ENCODE measurements at places on chromosomes 12 and 14.

DNA sequence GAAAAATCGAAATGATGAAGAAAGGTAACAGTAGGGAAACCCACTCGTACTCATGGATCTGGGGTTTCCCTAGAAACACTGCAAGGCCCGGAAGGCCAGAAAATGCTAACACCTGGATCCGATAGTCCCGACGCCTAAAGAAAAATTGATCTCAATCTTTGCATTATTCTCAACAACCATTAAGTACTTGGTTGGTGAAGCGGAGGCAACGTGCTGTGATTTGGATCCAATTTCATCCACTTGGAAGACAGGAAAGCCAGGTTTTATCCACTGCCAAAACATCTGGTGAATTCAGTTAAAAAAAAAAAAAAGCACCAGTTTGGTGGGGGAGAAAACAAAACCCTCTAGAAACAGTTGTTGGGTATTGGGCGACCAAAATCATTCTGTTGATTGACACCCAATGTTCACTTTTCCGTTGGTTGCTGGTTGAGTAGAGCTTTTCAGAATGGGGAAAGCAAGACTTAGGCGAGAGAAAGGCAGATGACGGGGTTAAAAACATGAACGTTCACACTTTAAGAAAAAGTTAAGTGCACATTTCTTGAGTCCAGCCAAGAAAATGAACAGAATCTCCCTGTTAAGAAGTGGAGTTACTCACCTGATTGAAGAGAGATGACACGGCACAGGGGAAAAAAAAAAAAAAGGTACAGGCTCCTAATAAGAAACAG is 41.9 kb upstream of the MED13L start:
- DNase-seq, result no peak

GRCh38 chr14:34013721-34014060 is 62.8 kb upstream of the EGLN3 start:
- no peak for DNase-seq

DNA sequence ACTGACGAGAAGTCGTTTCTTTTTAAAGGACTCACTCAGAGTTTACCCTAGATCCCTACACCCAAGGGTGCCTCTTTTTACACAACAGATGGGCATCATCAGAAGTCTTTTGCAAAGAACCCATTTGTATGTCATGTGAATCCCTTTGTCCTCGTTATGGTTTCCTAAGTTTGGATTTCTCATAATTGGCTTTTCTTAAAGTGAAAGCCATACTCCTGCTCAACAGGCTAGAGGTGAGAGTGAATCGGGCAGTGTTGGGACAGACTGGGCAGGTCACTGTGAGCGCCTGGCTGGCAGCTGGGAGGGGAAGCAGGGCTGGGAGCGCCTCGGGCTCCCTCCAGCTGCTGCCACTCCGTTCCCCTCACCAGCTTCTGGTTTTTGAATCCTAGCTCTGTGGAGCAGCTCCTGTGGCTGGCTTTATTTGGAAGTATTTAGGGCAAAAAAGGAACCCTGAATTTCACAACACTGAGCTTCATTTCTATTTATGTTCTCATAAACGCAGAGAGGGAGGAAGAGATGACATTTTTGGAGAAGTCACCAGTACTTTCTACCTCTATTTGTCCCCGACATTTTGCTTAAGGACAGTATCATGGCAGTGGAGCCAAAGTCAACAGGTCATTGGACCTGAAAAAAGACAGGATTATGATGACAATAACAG is 63.8 kb upstream of the ACTN1 start:
- no peak for DNase-seq

DNA sequence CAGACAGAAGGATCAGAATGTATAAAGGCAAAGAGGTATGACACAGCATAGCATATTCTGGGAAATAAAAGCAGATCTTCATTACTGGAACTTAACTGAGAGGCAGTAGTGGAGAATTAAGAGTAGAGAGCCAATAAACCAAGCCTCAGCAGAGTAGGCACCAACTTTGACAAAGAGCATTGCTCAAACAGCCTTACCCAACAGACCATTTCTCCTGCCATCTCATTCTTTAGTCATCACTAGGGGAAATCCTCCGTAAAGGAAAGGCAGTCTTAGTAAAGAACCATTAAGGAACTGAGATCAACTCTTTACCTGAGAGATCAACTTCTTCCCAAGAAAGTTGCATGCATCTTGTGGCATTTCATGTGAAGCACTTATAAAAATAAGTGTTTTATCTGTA is 36.6 kb downstream of the SENP1 start:
- DNase-seq, result no peak

GRCh38 chr14:68376067-68376779 is 416.6 kb downstream of the ZFP36L1 start:
- DNase-seq, result no peak

DNA sequence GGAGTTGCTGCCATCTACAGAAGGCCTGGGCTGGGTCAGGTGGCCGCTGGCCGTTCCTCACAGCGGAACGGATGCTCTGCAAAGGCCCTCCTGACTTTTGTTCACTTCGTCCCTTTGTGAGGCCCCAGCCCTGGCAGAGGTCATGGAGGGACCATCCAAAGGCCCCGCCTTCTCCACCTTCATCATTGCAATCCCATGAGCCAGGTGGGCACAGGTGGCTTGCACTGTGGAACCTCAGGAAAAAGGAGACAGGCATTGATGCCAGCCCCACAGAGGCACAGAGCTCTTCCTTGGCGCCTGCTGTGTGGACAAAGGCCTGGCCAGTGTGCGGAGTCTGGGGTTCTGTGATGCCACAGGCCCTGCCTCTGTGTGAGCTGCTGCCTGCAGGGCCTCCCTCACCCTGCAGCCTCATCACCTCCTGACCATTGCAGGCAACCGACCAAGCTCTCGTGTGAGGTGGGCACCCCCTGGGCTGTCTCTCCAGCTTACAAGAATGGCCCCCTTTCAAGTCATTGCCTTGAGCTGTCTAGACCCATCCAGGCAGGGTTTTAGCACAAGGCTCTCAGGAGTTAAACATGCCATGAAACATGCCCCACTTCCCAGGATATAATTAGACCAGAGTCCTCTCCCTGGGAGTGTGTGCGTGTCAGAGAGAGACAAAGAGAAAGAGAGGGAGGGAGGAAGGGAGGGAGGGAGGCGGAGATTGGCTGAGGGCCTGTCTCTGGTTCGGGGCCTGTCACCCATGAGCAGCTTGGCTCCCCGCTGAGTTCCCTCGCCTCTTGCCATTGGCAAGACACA is 19.3 kb downstream of the NFKBIA start:
- no peak for DNase-seq

GRCh38 chr12:44863867-44864266 is 12.2 kb downstream of the NELL2 start:
- no peak for DNase-seq

DNA sequence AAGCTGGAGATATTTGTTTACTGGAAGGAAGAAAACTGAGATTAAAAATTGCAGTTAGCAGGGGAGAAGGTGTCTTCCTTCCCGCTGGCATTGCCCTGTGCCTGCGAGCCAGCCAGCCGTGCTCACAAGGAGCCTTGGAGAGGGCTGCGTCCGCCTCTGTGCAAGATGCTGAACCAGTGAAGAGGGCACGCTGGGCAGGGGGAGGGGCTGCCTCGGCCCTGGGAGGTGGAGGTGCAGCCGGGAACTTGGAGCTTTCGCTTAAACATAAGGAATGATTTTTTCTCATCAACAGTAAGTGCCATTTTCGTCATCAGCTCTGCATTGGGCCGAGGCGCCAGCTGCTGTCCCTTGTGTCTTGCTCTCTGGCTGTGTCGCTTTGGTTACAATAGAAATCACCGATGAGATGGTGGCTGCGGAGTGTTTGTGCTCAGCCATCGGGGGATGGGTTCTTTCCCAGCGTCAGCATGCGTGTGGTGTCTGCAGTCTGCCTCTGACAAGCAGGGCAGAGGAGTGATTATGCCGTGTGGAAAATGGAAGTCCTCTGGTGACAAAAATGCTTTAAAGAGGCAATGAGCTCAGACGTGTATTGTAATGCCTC is 97.3 kb downstream of the ESR2 start:
- peak; percentile 38 for DNase-seq

DNA sequence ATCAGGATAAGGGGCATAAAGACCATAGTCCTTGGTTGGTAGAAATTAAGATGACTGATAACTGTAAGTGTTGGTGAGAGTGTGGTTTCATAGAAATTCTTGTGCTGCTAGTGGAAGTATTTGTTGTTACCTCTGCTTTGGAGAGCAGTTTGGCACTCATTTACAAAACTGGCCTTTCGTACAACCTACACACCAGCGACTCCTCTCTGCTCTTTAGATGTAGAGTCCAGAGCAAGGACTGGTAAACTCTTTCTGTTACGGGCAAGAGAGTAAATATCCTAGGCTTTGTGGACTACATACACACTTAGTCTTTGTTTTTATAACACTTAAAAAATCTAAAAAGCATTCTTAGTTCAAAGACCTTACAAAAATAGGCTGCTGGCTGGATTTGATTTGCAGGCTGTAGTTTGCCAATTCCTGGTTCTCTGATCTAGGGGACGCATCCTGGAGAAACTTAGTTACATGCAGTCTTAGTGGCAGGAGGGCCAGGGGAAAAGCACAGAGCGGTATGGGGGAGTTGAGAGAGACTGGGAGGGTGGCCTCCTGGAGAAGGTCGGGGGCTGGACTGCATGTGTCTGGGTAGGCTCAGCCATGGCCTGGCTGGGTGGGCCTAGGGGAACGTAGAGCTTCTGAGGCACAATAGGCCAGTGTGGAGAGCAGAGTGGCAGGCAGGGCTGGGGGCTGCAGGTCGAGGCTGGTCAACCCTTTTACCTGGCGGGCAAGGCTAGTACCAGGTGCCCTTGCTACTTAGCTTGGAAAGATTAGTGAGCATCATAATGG is 55.3 kb upstream of the AMN start:
- no peak for DNase-seq

DNA sequence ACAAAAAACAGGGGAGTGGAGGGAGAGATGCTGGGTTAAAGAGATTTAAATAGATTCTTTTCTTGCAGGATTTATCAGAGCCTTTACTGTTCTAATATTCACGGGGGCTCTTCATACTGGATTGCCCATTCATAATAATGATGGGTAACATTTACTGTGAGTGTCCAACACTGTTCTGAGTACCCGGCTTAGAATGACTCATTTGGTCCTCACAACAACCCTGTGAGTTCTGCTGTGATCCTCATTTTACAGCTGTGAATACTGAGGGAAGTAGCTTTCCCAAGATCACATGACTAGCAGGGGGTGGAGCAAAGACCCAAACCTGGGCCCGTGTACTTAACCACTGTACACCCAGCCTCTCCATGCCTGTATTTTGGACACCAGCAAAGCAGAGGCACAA is 113.4 kb downstream of the NT5DC3 start:
- DNase-seq, result no peak

GRCh38 chr12:122079033-122079531 is 526 bp downstream of the MLXIP start:
- peak; percentile 26 for DNase-seq

GRCh38 chr12:52901715-52902541 is 2.9 kb downstream of the KRT8 start:
- DNase-seq, result no peak

DNA sequence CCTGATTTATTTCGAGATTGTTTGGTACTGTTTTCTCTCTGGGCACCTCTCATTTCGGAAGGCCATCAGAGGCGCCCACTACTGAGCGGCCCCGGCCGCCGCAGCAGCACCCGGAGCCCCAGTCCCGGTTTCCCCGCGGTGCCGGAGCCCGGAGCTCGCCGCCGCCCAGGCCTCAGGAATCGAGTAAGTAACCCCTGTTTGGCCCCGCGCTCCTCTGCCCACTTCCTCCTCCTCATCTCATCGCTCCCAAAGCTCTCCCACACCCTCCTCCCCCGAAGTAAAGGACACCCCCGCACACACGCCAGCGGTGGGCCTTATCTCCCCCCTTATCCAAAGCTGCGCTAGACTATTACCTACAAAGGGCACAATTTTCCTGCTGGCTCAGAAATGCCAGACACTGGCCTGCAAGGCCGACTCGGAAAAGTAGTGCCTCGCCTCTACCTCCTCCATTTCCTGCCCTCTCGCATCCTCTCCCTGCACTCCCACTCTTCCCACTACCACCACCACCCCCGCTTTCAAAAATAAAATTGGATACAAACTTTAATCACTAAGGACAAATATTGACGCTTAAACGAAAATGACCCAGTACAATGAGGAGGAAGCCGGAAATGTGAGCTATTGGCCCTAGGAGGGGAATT is 637 bp upstream of the FOXG1 start:
- peak; percentile 44 for DNase-seq

GRCh38 chr14:51024377-51024776 is 70.5 kb downstream of the TRIM9 start:
- DNase-seq, result no peak

GRCh38 chr14:89330236-89331002 is 86.6 kb downstream of the FOXN3 start:
- DNase-seq, result no peak

DNA sequence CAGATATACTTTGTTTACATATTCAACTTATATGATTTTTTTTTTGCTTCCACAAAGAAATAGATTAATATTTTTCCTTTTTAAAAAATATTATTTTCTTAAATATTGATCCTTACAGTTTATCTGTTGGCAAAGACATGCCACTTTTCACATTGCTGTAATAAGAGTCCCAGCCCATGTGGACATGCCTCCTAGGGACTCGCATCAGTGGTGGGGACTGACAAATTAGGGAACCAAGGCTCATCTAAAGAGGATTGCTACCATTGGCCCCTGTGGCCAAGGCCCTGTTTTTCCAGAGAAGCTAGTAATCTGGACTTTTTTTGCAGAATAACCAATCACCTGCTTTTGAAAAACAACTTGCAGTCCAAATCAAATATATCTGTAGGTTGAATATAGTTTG is 27.8 kb upstream of the BMAL2 start:
- DNase-seq, result no peak

DNA sequence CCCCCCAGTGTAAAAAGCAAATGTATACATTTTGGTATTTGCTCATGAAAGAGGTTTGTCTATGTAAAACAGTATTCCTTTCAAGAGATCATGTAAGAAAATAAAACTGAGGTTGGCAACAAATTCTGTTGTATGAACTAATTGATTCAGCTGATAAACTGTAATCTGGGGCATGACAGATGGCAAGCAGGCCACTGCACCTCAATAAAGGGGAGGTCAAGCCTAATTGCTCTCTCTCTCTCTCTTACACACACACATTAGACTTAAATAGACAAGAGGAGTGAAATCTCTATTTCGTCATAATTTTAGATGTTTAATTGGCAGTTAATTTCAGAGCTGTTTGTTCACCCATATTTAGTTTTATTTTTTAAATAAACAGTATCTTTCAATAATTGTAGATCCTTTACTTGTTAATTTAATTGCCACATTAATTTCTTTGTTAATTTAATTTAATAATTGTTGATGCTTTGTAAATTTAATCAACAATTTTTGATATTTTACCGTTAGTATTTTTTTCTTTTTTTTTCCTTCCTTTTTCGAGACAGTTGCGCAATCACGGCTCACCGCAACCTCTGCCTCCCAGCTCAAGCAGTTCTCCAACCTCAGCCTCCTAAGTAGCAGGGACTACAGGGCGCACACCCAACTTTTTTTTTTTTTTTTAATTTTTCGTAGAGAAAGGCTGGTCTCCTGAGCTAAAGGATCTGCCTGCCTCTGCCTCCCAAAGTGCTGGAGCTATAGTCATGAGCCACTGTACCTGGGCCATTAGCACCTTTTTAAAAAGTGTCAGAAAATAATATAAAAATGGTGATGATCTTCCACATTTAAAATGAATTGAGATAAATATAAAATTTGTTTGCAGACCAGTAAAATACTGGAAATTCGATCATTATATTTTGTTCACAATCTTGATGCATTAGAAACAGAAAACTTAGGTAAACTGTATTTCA is 577.7 kb downstream of the SLC16A7 start:
- DNase-seq, result no peak

- DNase-seq, result no peak
Observed at GRCh38 chr14:102835959-102836358, 58.7 kb downstream of the TRAF3 start.

All from endothelial cell (in vitro differentiated cells).